ENCODE measurements at places on chromosomes 1 and 21.

- DNase-seq, result peak; percentile 22
These were observed 116.5 kb upstream of the SLC45A1 start for GRCh38 chr1:8201331-8201861.

DNA sequence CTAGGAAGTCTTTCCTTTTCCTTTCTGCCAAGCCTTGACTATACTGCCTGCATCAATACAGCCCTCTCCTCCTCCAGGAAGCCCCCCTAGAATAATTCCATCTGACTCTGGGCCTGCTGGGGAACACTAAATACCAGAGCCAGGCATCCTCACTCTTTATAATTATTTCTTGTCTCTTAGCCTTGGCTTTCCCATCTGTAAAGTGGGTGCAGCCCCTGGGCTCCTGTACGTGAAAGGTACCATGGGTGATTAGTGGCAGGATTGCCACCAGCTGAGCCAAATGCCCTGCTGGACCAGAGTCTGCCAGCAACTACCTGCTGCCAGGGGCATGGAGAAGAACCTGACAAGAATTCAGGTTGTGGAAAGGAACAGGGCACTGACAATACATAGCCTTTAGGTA is 58.7 kb downstream of the LGR6 start:
- no peak for DNase-seq

DNA sequence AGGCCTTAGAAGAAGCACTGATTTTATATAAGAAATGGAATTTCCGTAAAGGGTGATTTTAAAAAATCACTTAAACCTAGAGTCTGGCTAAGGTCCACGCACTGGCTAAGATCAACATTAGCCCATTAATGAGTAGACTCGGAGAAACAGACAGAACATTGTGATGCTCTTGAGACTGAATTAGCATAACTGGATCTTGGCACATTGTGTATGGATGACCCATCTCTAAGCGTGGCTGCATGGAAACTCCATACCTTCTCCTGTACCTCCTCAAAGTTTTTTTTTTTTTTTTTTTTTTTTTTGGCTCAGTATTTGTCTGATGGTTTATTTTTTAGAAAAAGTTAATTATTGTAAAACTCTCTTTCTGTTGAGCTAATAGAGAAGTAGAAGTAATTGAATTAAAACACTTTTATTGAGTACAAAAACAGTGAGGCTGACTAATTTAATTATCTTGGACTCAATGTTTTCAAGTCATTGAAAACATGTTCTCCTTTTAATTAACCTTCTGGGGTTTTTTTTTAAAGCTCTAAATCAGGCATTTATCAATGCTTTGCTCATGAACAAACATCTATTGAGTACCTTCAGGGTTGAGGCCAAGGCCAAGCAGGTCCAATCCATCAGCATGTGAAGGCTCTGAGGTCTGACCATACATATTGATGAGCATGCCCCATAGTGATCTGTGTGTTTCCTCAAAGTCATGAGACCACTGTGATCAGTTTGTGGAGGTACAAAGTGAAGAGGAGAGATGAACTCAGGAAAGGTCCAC is 74.0 kb downstream of the TLR5 start:
- no peak for DNase-seq

- DNase-seq, result no peak
These were observed 1.7 kb upstream of the LAD1 start for GRCh38 chr1:201400852-201401230.

- DNase-seq, result no peak
These were observed 9.9 kb downstream of the CFAP410 start for GRCh38 chr21:44329086-44329889.

DNA sequence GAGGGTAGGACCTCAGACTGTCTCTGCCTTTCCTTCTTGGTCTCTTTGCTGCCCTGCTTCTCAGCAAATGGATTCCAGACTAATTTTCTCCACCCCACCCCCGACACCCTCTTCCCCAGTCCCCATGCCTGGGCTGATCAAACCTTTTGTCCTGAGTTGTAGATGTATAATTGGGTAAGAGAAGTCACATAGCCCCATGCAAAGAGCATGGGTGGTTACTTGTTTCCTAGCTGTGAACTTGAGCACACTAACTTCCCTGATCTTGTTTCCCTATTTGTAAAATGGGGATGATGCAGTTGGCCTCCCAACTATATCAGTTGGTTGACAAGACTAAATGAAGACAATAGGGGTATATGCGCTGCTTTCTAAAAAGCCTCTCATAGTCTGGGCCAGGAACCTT is 9.2 kb downstream of the PADI6 start:
- DNase-seq, result no peak

GRCh38 chr21:32468681-32469111 is 56.2 kb downstream of the EVA1C start:
- no peak for DNase-seq

GRCh38 chr1:8460132-8460544 is 142.2 kb downstream of the SLC45A1 start:
- DNase-seq, result peak; percentile 37

GRCh38 chr1:164534863-164535610 is 23.9 kb upstream of the PBX1 start:
- no peak for DNase-seq

DNA sequence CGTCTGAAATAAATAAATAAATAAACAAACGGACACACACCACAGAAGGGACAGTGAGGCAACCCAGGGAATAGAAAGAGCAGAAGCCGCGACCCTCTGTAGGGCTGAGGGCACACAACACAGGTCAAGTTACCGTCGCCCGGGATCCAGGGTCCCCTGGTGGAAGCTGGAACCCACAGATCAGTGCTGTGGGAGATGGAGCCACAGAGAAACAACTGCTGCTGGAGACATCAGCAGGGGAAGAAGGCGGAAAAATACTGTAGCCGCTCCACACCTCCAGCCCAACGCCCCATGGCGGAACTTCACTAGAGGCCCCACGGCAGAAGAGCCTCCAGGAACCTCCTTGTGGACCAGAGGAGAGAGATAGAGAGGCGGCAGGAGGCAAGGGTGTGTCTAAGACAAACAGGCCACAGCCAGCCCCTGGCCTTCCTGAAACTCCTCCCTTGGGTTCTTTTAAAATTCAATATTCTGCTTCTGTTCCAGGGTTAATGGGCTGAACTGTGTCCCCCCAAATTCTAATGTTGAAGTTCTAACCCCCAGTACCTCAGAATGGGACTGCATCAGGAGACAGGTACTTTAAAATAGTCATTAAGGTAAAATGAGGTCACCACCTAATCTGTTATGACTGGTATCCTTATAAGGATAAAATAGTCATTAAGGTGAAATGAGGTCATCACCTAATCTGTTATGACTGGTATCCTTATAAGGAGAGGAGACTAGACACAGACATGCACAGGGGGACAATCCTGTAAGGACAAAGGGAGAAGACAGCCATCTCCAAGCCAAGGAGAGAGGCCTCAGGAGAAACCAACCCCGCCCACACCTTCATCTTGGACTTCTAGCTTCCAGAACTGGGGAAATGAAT is 7.7 kb upstream of the HLCS start:
- no peak for DNase-seq

GRCh38 chr1:243508303-243508713 is 252.5 kb downstream of the SDCCAG8 start:
- DNase-seq, result no peak

DNA sequence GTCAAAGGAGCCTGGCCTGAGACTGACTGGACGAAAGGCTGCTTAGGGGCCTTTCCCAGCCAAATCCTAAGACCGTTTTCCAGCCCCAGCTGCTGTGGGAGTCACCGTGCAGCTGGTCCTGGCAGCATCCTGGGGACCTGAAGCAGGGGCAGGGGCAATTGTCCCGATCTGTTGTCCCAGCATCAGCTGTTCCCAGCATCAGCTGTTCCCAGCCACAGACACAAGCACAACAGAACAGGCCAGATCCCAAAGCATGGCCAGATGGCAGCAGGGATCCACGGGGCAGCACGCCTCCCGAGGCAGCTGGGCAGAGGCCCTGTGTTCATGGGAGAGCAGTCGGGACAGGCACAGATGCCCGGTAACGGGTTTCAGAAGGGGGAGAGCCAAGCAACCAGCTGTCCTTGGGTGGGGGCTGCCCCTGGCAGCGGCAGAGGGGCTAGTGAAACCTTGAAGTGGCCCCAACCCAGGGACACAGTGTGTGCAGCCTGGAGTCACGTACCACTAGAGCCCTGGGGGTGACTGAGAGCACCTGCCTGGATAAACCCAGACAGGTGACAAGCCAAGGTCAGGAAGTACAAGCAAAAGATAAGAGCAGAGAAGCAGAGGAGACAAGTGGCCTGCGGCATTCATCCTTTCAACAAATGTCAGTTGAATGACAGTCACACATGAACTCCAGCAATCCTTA is 13.3 kb downstream of the CELA2B start:
- no peak for DNase-seq

DNA sequence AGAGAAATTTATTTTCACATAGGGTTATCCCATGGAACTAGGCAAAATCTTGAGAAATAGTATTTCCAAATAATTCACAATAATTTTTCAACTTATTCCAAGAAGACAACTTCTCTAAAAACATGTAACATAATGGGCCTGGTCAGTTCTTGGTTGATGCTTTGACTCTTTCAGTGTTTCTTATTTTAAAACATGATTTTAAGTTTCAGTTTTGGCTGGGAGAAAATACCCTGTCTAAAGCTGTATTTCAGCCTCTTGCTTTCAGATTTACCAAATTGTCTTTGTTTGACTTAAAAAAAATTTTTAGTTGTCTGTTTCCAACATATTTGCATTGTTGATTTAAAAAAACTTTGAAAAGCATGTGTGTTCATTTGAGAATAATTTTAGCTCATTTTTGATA is 5.1 kb downstream of the OR2T4 start:
- no peak for DNase-seq
